ENCODE measurements at places on chromosomes 12 and 14.

DNA sequence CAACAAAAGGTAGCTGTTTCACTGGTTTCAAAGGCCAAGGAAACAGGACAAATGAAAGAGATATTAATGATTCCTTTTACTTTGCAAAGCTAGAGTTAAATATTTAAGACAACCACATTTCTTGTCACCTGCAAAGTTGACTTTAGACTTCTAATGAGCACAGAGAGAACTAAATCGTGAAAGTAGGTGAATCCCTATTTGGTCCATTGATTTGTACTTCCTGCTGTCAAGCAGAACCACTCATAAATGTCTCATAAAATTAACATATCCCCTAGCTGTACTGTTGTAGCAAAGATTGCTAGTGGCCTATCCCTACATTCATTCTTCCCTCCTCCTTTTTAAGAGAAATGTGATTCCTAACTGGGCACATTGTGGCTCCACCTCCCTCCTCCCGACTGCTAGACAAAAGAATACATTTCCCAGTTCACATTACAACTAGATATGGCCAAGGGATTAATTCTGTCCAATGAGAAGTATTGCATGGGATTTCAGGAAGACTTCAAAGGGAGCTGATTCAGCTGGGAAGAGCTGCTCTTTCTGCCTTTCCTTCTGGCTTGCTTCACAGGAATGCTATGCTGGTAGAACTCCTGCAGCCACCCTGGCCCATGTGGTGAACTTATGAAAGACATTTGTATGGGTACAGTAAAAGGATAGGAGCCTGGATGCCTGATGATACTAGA lies 227.5 kb upstream of the ABCD2 start:
- DNase-seq, result no peak

DNA sequence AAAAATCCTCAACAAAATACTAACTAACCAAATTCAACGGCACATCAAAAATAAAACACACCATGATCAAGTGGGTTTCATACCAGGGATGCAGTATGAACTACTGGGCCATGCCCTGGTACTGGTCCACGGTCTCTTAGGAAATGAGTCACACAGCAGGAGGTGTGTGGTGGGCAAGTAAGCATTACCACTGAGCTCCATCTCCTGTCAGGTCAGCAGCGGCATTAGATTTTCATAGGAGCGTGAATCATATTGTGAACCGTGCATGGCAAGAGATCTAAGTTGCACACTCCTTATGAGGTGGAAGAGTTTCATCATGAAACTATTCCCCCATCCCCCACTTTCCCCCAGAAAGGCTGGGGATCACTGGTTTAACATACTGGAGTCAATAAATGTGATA lies 6.7 kb upstream of the LGR5 start:
- DNase-seq, result no peak

GRCh38 chr12:71300772-71301675 lies 138.6 kb upstream of the LGR5 start:
- DNase-seq, result no peak

DNA sequence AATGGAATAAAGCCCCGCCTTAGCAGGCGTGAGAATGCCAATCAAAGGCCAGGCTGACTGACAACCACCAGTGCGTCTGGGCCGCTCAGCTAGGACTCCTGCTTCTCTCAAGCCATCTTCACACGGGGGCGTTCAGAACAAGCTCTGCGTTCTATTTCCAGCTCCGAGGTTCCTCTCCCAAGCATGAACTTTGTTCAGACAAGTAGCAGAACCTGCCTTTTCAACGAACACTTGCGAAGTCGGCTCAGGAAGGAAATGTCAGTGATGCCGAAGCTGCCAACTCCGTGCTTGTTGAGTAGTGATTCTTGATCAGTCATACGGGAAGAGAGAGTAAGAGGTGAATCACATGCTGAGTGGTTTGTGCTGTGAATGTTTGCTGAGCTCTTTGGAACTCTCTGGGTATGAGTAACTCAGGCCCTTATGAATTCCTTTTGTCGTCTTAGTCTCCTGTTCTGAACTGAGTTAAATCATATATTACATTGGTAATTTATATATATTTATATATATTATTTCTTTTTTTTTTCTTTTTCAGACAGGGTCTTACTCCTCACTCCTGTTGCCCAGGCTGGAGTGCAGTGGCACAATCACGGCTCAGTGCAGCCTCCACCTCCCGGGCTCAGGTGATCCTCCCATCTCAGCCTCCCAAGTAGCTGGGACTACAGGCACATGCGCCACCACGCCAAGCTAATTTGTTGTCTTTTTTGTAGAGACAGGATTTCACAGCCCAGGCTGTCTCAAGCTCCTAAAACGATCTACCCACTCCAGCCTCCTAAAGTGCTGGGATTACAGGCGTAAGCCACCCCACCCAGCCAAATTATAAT lies 29.4 kb upstream of the BCL7A start:
- DNase-seq, result peak; percentile 62

DNA sequence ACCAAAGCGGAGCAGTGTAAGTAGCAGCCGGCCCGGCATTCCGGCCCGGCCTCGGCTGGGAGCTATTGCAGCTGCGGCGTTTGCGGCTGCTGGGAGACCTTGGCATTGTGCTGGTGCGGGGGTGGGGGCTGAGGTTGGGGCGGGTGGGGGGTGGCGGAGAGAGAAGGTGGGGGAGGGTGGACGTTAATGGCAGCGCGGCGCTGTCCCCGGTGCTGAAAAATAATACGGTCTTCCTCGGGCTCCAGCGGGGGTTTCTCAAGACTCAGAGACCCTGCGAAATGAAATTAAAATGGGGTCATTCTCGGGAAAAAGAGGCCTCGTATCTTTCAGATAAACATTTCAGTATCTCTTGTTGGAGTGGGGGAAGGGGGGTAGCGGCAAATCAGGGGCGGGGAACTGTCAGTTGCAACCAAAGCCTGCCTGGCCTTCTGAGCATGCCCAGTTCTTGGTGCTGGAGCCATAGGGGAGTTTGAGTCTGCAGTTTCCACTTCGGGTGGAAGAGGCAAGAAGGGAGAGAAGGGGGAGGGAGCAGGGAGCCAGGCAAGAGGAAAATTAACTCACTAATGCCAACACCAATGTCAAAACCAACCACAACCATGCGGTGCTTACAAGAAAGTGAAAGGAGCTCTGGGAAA lies 414 bp downstream of the UNC79 start:
- DNase-seq, result no peak

- DNase-seq, result peak; percentile 53
These were observed 68.6 kb upstream of the MAX start for GRCh38 chr14:65170768-65171507.

DNA sequence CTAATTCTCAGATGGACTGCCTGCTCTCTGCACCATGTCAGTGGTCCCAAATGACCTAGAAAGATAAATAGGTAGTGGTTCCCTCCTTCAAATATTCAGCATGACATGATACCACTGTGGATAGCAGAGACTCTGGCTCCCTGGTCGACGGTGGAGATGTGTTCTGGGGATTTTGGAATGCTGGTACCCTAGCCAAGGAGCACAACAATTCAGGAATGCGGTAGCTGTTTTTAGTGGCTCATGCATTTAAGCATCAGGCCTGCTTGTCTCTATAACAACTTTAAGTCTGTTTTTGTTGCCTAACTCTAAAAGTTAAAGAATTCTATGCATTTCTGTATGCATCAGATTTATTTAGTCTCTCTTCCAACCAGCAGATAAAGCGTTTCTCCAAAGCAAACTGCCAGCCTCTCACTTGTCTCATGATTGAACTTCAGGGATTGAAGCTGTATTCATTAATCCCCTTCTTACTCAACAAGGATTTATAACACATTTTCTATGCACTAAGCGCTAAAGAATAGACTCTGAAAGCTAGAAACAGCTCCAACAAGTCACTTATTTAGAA lies 164.9 kb upstream of the BMP4 start:
- no peak for DNase-seq

- no peak for DNase-seq
These were observed 26.0 kb downstream of the PSMA3 start for GRCh38 chr14:58270628-58271027.

DNA sequence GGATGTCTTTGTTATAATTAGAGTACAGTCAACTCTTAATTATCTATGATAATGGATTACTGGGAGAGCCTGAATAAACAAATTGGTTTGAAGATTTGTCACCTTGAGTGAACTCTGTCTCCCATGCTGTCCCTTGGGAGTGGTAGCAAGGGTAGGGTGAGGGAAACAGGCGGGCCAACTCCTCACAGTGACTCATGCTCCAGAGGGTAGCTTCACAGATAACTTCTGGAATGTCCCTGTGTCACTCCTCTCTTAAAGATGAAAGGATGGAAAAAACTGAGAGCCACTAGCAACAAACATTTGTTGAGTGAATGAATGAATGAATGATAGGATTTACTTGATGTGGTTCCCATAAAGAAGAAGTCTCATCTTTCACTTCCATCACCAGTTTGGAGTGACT lies 53.5 kb downstream of the RASSF9 start:
- no peak for DNase-seq

DNA sequence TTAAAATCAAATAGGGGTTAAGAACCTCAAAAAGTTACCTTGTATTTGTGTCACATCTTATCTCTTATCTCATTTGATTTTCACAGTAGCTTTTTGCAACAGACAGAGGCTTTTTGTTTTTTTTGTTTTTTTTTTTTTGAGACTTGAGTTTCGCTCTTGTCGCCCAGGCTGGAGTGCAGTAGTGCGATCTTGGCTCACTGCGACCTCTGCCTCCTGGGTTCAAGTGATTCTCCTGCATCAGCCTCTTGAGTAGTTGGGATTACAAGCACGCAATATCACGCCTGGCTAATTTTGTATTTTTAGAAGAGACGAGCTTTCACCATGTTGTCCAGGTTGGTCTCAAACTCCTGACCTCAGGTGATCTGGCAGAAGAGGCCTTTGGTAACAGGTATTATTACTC lies 25.7 kb downstream of the RDH12 start:
- DNase-seq, result no peak

- no peak for DNase-seq
These were observed 198.5 kb upstream of the PPFIA2 start for GRCh38 chr12:81957631-81958030.

DNA sequence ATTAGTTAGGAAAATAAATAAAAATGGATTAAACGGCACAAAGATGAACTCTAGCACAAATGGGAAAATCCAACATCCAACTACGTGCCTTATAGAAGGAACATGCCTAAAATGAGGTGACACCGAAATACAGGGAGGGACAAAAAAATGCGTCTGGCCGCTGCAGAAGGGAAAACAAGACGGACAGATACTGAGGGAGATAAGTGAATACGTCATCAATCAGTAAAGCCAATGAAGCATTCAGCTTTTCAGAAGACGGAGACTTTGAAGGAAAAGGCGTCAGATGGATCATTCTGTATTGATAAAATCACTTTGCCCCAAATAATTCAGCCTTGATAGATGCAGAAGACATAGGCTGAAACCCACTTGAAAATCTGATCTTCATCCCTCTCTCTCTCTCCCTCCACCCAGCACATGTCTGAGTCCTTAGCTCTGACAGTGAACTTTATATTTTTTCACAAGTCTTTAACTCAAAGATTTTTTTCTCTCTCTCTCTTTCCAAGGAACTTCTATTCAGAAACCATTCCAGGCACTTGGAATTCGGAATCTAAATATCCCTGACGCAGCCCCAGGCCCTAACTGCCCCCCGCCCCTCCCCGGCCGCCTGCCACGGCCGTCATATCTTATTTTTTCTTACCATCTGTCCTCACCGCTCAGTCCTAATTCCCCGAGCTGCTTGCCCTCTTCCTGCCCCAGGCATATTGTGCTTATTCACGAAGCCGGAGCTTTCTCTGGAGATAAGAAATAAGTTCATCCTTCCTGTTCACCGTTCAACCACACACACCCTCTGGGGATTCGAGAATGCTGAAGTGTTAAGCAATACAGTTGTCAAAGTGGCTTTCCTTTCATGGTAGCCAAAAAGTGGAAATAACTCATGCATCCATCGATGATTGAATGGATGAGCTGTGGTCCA lies 35.5 kb upstream of the RFLNA start:
- no peak for DNase-seq

- DNase-seq, result peak; percentile 67
These were observed 702 bp downstream of the FAM222A start for GRCh38 chr12:109714141-109714912.

GRCh38 chr14:31137214-31137889 lies 70.2 kb downstream of the HECTD1 start:
- no peak for DNase-seq

DNA sequence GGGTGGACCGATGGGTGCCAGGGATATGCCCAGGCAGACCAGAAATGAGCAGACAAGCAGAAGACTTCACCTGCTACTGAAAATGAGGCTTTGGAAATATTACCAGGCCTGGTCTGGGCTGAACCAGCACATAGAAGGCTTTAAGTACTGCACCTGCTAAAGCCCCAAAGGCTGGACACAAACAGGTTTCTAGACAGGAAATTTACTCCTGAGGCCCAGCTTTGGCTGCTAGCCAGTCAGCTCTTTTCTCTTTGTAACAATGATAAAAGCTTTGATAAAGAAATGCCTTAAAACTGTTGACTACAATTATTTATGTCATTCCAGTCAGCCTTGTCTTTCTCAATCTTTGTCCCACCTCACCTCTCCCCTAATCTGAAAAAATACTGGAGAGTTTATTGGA lies 228.9 kb upstream of the EGLN3 start:
- DNase-seq, result no peak

GRCh38 chr14:74936731-74937130 lies 13.7 kb upstream of the RPS6KL1 start:
- no peak for DNase-seq

DNA sequence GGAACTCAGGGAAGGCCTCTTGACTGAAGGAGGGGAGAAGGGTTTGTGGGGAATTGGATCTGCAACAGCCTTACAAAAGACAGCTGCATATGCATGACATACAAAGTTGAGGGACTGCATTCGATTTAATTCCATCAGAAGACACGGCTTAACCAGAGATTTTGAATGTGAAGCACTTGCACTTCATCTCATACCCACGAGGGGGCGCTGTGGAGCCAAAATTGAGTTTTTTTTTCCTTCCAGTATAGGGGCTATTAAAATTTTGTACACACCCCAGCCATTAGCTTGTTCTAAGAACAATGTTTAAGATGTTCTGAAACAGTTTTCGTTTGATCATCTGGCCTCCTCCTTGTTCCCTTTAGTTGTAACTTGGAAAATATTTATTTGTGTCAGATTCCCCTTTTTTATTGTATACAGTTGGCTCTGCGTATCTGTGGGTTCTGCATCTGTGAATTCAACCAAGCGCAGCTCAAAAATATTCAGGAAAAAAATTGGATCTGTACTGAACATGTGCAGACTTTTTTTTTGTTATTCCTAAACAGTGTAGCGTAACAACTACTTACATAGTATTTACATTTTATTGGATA lies 1.6 kb downstream of the SUDS3 start:
- DNase-seq, result peak; percentile 84

- DNase-seq, result no peak
These were observed 132.8 kb downstream of the SAMD4A start for GRCh38 chr14:54699735-54700134.

Measured in stimulated activated CD4-positive, alpha-beta T cell treated with anti-CD3 and anti-CD28 coated beads, Interleukin-2, amount 100 ng/mL, for 24 hours (primary cell).